ENCODE measurements at places on chromosomes 12 and 14.

DNA sequence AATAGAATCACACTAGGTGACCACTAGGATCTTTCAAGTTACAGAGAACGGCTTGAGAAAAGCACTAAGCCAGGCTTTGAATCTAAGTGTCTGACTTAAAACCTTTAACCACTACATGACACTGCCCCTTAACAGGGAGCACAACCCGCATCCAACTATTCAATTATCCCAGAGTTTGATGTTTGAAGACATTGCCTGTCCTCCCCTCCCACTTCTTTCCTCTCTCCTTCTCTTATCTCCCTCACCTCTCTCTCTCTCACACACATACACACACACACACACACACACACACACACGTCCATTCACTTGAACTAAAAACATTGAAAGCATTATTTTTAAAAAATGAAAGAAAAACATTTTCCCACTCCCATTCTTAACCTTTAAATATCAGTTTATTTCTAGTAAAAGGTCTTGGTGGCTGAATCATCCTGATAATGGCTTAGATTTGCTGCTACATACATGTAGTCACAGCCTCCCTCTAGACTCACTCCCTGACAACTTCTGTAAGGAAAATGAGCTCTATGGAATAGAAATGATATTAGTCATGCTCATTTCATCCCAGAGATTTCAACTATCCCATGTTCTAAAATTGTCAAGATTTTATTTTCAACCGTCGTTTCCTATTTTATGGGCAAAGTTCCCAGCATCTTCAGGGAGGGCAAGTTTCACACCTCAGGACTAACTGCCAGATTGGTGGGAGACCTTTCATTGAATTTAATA, 53.5 kb upstream of the RAP1B start:
- DNase-seq, result no peak

DNA sequence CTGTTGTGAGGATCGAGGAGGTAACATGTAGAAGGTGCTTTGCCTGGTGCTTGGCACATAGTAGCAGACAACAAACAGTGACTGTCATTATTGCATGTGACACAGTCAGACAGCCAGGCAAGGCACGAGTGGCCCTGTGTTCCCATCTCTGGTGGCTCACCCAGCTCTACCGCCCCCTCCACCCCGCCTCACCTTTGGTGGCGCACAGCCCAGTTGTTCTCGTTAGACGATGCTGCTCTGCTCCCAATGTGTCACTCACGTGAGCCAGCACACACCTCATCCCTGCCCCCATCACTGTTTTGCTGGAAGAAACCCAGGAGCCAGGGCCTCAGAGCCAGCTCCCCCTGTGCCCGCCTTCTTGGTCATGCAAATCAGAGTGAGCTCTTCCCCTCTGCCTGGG, 113.3 kb downstream of the CALM1 start:
- no peak for DNase-seq

DNA sequence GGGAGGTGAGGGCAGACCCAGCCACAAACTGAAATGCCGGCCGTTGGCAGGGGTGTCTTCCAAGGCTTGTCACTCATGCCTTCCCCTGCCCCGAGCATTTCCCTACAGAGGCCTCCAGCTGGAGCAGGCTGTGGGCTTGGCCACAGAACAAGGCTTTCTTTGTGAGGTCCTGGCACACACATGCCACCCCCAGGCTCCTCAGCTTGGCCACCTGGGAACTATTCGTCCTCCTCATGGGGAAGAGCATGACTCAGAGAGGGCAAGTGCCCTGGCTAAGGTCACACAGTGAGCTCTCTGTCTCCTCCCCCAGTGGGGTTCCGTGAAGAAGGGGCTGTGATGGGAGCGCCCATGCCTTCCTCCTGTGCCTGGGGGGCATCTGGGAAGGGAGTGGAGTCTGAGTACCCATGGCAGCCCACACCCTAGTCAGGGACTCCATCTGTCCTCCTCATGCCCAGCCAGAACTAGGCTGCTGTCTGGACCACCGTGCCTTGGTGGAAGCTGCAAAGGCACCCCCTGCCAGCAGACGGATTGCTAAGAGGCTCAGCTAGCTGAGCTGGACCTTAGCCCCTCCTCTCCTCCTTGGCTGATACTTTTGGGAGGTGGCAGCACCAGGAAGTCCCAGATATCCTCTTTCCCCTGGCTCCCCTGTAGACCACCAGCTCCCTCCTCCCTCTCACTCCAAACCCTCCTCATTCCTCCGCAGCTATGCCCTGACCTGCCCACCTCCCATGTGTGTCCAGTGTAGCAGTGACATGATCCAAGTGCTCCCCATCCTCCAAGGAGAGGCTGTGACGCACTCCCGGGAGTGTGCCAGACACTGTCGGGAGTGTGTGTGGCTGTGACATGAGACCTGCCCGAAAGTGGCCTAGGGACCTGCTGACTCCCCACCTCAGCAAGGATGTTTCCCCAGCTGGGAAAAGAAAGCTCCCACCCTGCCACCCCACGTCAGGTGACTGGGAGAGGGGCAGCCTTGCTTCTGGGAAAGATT, 21.4 kb downstream of the ABCB9 start:
- DNase-seq, result no peak

DNA sequence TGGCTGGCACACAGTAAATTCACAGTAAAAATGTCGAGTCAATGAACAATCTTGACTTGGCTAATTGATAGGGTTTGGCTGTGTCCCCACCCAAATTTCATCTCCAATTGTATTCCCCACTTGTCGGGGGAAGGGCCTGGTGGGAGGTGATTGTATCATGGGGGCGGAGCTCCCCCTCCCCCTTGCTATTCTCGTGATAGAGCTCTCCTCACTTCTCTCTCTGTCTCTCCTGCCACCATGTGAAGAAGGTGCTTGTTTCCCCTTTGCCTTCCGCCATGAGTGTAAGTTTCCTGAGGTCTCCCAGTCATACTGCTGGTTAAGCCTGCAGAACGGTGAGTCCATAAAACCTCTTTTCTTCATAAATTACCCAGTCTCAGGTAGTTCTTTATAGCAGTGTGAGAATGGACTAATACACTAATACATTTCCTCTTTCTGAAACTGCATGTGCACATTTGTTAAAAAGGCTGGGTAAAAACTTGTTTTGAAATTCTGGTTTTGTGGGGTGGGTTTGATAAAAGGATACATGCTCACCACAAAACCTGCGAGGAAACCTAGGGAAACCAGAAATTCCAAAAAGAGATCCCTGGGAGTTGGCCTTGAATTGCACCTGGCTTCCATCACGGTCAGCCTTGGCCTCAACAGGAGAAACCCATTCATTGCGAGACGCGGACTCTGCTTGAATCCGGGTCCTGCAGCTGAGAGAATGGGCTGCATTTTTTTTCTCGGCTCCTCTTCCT, 16.2 kb upstream of the MYL2 start:
- no peak for DNase-seq

DNA sequence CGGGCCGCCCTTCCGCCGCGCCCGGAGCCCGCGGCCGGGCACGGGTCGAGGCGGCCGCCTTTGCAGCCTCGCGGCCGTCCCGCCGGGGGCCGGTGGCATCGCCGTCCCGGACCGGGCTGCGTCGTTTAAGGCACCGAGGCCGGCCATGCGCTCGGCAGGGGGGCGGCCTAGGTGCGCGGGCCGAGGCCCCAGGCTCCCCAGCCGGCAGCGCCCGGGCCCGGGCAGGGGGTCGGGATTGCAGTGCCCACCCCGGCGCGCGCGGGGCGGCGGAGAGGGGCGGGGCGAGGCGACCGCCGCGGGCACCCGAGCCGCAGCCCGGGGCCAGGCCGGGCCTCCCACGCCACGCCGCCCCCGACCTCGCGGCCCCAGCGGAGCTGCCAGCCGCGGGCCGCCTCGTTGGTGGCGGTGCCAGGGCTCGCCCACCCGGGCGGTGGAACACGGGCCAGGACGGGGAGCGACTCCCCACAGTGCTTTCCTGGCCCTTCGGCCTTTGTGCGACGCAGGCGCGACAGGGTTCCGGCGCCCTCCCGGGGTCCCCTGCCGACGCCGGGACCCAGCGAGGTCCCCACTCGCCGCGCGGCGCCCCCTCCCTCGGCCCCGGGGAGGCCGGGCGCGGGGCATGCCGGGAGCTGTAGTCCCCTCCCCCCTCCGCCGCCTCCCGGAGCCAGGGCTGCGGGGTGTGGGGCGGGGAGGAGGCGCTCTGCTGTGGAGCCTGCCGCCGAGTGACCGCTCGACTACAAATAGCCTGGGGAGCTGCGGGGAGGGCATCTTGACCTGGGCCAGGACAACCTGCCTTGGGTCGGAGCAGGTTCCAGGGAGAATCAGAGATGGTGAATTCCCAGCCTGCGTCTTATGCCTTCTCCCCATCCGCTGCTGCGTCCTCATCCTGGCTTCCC, 769 bp downstream of the FKBP4 start:
- DNase-seq, result peak; percentile 55

DNA sequence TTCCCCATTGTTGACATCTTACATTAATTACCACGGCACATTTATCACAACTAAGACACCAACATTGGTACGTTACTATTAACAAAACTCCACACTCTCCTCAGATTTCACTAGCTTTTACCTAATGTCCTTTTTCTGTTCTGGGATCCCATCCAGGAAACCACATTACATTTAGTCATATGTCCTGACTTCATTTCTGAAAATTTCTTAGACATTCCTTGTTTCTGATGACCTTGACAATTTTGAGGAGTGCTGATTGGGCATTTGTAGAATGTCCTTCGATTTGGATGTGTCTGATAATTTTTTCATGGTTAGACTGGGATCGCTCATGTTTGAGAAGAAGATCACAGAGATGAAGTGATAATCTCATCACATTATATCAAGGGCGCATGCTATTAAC, 34.6 kb upstream of the ACSM4 start:
- no peak for DNase-seq

DNA sequence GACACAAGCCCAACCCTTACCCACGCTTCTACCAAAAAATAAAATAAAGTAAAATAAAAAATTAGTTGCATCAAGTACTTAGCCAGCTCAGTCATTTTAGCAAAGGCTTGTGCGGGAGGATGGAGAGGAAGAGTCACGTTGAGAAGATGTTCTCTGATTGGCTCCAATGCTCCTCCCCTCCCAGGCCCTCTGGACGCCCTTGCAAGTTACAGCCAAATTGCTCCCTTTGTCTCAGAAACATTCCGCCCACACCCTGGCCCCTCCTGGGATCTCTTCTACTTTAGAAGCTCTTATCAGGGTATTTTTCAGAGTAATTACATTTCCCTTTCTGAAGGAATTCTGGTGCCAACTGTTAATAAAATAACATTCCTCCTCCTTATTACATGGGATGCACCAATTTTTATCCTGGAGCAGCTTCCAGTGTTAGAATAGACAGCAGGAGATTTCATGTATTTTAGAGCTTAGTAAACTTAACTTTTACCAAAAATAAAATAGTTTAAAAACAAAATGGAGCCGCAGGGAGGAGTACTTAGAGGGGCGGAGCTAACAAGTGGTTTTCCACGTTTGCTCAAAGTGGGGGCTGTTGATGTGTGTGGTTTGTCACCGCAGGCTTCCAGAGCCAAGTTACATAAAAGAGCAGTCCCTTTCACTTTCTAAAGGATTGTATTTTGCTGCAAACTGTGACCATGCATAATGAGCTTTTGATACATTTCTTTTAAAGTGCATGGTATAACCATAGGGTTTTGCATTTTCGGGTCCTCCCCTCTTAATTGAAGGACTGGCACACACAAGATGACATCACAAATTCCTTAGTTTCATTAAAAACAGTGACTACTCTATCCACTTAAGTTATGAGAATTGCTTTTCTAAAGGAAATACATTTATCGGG, 71.7 kb upstream of the RAP1B start:
- DNase-seq, result peak; percentile 10

DNA sequence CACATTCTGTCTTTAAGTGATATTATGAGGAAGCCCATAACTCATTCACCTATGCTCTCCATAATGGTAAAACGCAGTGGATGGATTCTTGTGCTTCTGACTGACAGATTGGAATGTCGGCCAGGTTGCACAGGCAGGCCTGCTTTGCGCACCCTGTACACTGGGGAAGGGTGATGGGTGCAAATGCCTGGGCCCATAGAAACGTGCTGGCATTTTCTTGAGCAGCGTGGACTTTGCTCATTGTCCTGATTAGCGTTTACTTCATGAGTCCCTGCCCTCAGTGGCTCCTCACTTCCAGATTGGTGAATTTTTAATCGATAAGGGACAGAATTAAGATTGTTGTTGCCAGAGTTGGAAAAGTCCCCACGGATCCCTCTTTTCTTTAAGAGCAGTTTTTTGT, 80.9 kb upstream of the TRAF3 start:
- DNase-seq, result no peak

DNA sequence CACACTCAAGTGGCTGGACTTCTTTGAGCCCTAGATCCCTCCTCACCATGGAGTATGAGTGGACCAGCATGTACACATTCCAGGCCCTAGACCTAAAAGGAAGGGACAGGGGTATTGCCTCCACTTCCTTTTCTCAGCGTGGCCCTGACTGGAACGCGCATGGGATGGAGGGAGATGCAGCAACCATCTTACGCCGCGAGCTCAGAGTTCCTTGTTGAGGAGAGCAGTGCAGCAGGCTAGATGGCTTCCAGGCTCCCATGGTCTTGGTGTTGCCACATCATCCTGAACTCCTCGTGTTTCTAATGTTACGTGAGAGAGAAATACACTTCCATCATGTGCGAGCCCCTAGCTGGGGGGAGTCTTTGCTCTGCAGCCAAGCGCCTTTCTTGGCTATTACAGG, 61.8 kb upstream of the DIO3 start:
- DNase-seq, result no peak

DNA sequence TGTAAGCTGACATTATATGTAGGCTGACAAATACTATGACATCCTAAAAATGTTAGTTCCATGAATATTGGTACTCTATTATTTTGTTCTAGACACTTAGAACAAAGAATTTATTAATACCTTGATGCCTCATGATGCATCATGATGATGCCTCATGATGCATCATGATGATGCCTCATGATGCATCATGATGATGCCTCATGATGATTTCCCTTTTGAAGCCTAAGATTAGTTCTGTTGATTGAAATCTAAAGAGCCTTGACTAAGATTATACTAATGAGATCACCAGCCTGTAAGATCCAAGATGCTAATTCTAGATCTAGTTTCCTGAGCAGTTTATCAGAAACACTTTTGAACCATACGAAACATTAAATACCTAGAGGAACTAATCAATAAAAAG, 4.6 kb upstream of the CEP128 start:
- DNase-seq, result no peak

DNA sequence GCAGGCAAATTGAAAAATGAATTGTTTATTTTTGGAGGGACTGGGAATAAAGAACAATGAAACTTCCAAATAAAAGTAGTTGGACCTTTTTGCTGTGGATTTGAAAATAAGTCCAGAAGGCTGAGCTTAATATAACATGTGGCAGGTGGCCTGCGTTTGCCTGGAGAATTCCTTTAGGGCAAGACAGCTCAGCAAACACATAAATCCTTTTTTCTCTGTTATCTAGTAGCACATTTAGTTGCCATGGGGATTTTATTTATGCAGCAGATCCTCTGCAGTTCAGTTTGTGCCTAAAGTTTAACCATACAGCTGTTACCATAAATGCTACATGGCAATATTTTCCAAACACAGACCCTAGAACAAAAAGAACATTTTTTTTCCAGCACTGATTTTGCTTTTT, 180.0 kb downstream of the NPAS3 start:
- DNase-seq, result no peak
